ENCODE measurements at places on chromosomes 16 and 17.

GRCh38 chr16:66265556-66266141 is 100.8 kb upstream of the CDH5 start:
- DNase-seq: no peak

GRCh38 chr17:2611627-2612026 is 18.2 kb downstream of the PAFAH1B1 start:
- DNase-seq: no peak

DNA sequence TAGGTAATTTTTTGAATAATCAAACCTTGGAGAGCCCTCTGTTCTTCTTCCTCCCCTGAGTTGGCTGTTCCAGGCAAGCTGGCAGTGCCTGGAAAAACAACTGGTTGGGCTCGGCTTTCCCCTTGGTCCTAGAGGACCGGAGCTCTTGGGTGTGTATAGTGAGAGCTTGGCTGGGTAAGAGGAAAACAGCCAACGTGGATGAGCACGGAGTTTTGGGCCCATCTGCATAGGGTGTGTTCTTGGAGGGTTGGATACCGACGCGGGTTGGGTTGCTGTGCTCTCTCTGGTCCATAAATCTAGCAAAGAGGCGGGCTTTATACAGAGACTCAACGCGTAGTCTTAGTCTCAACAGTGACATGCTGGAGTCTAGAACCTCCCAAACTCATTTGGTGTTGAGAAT is 23.2 kb downstream of the ITGB3 start:
- DNase-seq: no peak

DNA sequence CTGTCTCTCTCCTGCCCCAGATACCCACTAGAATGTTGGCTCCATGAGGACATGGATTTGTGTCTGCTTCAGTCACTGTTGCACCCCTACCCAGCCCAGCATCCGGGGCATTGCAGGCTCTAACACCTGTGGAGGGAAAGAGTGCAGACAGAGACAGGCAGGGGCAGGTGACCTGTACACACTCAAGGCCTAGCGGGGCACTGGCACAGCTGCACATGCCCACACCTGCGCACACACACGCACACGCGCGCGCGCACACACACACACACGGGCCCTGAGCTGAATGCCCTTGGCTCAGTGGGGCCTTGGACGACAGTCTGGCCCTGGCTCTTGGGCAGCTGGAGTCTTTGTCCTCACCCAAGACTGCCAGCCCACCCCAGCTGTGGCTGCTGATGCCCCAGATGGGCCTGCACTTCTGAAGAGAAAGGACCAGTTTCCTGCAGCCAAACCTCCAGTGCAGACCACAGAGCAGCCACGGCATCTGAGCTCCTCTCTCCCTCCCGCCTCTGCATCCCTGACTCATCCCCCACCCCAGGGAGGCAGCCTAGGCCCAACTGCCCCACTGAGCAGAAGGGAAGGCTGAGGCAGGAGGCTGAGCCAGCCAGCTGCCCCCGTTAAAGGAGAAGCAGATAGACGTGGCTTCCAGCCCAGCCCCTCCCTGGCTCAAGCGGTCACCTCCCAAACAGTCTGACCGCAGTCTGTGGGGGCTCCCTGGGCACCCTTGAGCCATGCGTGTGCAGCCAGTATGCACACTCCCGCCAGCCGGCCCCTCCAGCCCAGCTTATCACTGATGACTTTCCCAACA is 12.3 kb upstream of the RAI1 start:
- no peak for DNase-seq

GRCh38 chr17:29573558-29573869 is 5.0 kb downstream of the TP53I13 start:
- DNase-seq: no peak

DNA sequence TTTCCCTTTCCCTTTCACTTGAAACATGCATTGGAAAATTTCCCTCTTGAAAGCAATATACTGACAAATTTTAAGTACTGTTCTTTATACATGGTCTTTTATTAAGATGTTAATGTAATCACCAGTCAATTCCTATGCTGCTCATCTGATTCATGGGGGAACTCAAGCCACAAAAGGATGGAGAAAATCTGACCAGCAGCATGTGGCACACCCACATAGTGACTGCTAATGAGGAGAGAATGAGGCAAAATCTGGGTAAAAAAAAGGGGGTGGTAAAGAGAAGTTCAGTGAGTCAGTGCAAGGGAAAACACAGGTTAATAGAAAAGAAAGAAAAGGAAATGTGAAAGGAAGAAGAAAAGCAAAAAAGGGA is 11.3 kb downstream of the RFFL start:
- DNase-seq: no peak

DNA sequence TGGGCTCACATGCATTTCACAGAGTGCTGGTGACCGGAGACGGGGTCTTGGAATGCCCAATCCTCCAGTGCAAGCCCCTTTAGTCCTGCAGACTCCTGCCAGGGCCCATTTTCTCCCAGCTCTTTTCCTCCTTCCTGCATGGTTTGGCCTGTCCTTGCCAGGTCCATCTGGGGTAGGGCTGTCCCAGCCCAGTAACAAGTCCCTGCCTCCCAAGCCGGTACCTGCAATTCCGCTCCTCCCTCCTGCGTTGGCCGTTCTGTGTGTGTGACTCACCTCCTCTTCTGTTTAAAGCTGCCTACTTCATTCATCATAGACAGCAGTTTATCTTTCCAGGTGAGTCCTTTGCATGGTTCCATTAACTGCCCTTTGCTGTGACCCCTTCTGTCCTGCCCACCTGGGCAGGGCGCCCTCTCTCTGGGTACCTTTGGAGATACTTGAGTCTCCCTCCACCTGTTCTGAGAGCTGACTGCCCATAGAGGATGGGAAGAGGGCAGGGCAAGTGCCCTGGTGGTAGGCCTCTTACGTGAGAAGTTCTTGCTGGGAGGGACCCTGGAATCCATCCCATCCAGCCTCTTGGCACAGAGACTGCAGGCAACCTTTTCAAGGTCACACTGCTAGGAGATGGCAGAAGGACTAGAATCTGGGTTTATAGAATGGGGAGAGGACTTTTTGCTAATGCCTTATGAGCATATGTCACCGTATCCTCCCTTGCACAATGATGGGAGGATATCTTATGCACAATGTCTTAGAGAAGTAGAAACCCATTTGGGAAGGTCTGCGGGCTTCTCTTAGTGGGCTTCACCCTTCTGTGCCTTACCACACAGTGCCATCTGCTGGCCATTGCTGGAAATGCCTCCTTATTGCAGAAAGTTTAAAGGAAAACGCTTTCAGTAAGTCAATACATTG is 29.7 kb upstream of the LGALS9 start:
- DNase-seq: peak; percentile 76

DNA sequence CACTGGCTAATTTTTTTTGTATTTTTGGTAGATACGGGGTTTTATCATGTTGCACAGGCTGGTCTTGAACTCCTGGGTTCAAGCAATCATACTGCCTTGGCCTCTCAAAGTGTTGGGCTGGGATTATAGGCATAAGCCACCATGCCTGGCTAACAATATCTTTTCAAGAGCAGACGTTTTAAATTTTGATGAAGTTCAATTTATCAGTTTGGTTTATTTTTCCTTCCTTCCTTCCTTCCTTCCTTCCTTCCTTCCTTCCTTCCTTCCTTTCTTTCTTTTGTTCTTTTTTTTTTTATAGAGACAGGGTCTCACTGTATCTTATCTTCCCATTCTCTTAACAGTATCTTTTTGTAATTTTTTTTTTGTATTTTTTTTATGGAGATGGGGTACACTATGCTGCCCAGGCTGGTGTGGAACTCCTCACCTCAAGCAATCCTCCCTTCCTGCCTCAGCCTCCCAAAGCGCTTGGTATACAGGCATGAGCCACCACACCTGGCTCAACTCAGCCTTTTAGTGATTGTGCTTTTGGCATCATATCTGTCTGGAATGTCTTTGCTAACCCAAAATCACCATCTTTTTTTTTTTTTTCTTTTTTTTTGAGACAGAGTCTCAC is 13.6 kb upstream of the GIP start:
- no peak for DNase-seq

DNA sequence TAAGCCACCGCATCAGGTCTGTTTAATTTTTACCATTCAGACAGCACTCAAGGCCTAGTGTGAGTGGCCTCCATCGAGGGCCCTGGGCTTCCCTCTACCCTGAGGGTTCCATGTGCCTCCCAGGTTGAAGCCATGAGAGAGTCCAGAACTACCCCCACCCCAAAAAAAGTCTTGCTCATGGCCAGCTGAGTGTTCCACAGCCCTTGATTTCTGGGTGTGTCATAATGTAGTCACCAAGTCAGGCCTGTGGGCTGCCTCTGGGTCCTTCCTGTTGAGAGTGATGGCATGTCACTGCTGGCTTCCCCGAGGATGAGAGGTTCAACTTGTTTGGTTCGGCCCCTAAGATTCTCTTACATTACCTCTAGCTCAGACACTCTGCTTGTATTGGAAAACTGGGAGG is 100.6 kb downstream of the PITPNC1 start:
- DNase-seq: peak; percentile 38

GRCh38 chr17:63246344-63246743 is 199.8 kb downstream of the CYB561 start:
- no peak for DNase-seq
